ENCODE measurements at places on chromosomes 2 and 18.

DNA sequence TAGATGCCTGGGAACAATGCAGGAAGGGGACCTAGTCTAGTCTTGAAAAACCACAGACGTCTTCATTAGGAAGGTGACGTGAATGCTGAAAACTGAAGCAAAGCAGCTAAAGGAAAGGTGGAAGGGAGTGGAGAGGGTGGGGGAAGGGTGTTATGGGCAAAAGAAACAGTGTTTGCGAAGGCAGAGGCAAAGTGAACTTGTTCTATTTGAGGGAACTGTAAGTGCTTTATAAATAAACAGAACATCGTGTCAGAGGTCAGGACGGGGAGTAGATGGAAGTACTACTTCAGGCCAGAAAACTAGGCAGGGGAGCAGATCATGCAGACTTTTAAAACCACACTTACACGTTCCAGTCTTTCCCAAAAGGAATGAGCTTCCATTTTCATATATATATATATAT lies 57.8 kb downstream of the FASTKD2 start:
- DNase-seq = no peak

DNA sequence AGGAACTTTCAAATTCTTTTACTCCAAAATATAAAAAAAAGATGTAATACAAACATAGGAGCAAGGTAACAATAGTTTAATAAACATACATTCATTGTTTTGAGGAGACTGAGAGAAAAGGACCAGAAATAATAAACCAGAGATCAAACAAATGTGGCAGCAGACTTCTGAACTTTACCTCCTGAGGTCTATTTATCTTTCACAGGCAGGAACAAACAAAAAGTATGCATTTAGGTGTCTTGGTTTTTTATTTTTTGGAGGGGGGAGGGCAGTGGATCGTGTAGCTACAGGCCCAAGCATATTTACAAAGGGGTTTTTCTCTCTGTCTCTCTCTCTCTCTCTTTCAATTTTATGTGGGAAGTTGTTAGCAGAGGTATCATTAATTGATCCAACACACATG lies 5.6 kb downstream of the PPP4R1 start:
- DNase-seq = no peak

DNA sequence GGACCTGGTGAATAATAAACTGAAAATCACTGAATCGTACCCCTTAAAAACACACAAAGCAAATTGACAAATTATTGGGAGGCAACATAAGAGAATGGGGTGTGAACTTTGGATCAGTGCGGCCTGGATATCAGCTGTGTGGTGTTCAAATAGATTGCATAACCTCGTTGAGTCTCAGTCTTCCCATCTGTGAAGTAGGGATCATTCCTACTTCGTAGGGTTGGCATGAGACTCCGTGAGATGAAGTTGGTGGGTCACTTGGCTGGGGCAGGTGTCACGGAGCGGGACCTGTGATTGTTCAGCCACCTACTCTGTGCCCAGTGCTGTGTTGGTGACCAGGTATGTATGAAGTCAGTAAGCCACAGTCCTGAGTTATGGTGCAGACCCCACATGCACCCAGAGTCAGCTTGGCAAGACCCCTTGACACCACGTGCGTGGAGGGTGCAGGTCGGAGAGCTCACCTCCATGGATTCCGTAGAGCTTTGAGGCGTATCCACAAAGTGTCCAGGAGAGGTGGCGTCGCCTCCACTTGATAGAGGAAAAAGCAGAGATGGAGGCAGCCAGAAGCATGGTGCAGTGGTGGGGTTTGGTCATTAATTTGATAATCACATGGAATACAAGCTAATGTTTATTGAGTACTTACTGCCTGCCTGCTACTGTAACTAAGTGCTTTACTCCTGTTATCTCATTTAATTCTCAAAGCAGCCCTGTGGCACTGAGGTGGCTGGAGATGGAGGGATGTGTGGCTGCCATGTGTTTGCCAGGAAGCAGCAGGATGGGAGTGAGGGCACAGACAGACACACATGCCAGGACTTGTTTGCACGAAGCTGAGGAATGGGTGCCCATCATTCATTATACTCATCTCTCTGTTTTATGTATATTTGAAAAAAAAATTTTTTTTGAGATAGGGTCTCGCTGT lies 35.8 kb downstream of the HPCAL1 start:
- no peak for DNase-seq

DNA sequence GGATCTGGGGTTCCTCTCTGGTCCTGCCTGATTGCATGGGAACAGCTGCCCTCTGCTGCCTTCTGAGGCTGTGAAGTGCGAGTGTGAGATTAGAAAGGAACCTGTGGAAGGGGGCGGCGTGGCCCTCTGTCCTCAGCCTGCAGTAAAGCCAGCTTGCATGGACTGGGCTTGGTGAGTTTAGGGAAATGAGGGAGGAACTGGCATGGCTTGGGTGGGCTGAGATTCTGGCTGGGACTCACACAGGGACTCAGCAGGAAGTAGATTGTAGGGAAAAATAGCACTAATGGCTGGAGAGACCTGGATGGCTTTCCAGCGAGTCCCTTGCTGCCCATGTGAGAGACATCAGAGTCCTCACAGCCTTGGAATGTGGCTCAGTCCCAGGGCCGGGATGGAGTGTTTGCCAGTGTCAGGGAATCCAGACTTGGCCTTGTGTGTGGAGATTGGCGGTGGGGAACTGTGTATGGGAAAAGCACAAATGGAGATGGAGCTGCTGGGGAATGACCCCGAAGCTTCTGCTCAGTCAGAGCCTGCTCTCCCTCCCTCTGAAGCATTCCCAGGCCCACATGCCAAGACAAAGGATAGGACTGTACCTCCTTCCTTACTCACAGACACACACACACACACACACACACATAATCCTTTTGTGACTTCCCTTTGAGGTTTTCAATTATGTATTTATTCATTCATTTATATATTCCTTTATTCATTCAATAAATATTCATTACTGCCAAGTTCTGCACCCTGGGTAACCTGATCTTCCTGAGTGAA lies 115.4 kb downstream of the ACAA2 start:
- DNase-seq = no peak

GRCh38 chr2:36886664-36887063 lies 79.7 kb downstream of the STRN start:
- no peak for DNase-seq

DNA sequence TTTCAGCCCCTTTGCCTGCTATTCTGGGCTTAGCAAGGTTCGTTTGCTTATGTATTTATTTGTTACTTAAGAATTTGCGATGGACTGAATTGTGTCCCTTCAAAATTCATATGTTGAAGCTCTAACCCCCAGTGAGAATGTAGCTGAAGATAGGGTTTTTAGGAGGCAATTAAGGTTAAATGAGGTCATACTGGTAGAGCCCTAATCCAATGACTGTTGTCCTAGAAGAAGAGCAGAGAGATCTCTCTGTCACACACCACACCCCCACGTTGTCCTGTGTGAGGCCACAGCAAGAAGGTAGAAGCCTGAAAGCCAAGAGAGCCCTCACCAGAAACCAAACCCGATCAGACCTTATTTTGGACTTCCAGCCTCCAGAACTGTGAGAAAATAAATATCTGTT lies 66.7 kb downstream of the KIAA1328 start:
- DNase-seq = no peak

- no peak for DNase-seq
These were observed 97.3 kb upstream of the CREB1 start for GRCh38 chr2:207432453-207432852.

DNA sequence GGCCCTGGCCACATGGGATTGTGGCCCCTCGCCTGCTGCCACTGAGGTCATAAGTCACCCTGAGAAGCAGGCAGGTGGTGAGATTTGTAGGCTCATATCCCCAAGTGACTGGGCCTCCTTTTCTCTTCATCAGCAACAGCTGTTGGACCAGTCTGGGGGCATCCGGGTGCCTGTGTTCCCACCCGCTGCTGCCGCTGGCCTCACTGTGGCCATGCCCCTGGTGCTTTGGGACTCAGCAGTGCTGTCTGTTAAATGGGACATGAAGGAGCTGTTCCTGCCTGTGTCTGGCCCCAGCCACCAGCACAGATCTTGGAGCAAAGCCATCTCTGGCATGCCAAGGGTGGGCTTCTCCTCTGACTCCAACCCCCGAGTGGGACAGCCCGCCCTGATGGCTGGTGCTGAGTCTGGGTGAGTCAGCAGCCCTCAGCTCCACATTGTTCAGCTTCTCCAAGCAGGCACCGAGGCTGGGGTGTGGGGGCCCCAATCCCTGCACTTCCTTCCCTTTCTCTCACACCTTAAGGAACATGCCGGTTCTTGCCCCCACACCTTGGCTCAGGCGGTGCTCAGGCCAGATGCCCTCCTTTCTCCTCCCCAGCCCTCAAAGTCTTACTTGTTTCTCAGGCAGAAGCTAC lies 207.9 kb downstream of the GLI2 start:
- DNase-seq = no peak

DNA sequence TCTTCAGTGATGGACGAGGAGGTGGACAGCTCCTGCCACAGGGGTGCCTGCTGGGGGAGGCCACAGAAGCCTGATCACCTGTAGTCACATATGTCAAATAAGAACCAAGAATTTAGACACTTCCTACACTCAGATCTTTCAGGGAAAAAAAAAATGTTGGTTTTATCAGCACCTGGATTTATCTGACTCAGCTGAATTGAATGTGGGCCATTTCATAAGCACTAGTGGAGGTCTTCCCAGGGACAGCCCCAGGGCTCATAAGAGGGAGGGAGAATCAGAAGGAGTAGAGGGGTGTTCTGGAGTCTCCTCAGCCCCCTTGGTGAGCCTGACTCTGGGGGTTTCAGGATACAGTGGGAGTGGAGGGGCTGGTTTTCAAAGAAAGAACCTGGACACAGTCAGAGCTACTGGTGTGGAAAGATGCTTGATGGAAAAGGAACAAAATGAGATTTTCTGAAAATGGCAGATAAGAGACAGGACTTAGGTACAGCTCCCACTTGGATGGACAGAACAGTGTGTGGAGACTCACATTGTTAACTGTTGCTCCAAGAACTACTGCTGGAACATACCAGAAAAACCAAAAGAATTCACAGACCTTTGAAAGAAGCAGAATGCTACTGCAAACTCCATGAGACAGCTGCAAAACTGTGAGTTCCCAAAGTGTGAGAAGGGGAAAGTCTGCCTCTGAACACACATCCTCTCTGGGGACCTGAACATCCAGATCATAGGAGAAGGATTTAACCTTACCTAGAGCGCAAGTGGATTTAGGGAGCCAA lies 45.4 kb downstream of the LCT start:
- no peak for DNase-seq

DNA sequence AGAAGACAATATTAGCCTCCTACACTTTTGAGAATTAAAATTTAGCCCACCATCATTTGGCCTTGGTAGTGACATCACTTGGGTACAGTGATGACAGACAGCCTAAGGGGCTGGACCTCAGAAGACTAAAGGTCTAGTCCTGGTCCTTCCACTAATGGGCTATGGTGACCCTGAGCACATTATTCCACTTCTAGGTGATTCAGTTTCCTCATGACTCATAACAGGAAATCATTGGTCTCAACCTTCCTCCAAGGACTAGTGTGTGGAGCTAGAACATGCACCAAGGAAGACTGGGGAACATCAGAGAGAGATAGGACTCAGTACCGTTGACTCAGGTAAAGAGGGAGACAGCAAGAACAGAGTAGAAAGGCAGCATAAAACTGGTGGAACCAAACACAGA lies 64.0 kb downstream of the TFCP2L1 start:
- DNase-seq = no peak

All from CMK (cell line).